ENCODE measurements at places on chromosomes 7 and 10. TPM values are rescaled to one million over a fixed set of nuclear protein-coding genes. Genes with fewer than 3 reads are reported as not detected.

Gene KLLN
- total RNA-seq: 2.1 TPM

Gene CRYGN
- not detected for total RNA-seq

Gene WNT8B
- total RNA-seq: 0.99 TPM

Gene CYTH3
- 14.9 TPM for total RNA-seq

Gene SLC26A5
- 6.2 TPM for total RNA-seq

Gene ARHGAP21
- total RNA-seq: 90.7 TPM

Gene LLCFC1
- not detected for total RNA-seq

Gene CNNM2
- total RNA-seq: 12.7 TPM

Gene ASB10
- not detected for total RNA-seq

Gene FAM237B
- total RNA-seq: not detected

Gene GDF2
- total RNA-seq: not detected

Gene PPRC1
- 59.4 TPM for total RNA-seq

Gene EBF3
- total RNA-seq: 5.5 TPM

Gene LIPN
- total RNA-seq: not detected

Gene SLC25A13
- total RNA-seq: 40.6 TPM

Gene TAS2R3
- 6.4 TPM for total RNA-seq

Gene HOXA7
- total RNA-seq: 6.3 TPM

Gene GIMAP2
- 11.5 TPM for total RNA-seq

Gene MDFIC
- total RNA-seq: 35.3 TPM

Gene GNAT3
- total RNA-seq: not detected

Gene AOC1
- 1.5 TPM for total RNA-seq

Gene RSPH10B
- 0.44 TPM for total RNA-seq

Gene CDHR3
- 6.0 TPM for total RNA-seq

Gene GDF10
- total RNA-seq: 1.5 TPM

Gene APBB1IP
- total RNA-seq: 8.0 TPM

Gene ZWINT
- total RNA-seq: 4.9 TPM

Gene BTBD16
- total RNA-seq: 51.2 TPM

Gene ACSL5
- 117 TPM for total RNA-seq

Gene TMEM196
- 0.31 TPM for total RNA-seq

Gene PIK3AP1
- total RNA-seq: 3.3 TPM

Gene MRC1
- 13.1 TPM for total RNA-seq

Gene C10orf105
- total RNA-seq: 0.34 TPM

Gene TMEM178B
- total RNA-seq: 7.9 TPM

Gene NUDT13
- 2.5 TPM for total RNA-seq

Gene NANOS1
- 0.52 TPM for total RNA-seq

Gene PRRT4
- 0.49 TPM for total RNA-seq

Gene CCDC146
- 11.7 TPM for total RNA-seq

Gene LRMDA
- 23.1 TPM for total RNA-seq

Gene CFAP46
- 1.7 TPM for total RNA-seq

Gene ANAPC16
- total RNA-seq: 134 TPM

Gene IFIT2
- 4.0 TPM for total RNA-seq

Gene RBP4
- total RNA-seq: 3.3 TPM

Gene SLC18A3
- total RNA-seq: not detected

Gene POMZP3
- 23.7 TPM for total RNA-seq

Gene SLC37A3
- 35.8 TPM for total RNA-seq

Gene FAM221A
- 25.5 TPM for total RNA-seq

Gene ZNF107
- 13.8 TPM for total RNA-seq

Gene TRIM73
- 6.5 TPM for total RNA-seq

Gene LIPM
- total RNA-seq: not detected

Gene NSUN5
- 23.8 TPM for total RNA-seq

Gene TMEM236
- total RNA-seq: 0.49 TPM
